Brain microvascular endothelial cell (primary cell): ENCODE measurements at places on chromosomes 11 and 22.

DNA sequence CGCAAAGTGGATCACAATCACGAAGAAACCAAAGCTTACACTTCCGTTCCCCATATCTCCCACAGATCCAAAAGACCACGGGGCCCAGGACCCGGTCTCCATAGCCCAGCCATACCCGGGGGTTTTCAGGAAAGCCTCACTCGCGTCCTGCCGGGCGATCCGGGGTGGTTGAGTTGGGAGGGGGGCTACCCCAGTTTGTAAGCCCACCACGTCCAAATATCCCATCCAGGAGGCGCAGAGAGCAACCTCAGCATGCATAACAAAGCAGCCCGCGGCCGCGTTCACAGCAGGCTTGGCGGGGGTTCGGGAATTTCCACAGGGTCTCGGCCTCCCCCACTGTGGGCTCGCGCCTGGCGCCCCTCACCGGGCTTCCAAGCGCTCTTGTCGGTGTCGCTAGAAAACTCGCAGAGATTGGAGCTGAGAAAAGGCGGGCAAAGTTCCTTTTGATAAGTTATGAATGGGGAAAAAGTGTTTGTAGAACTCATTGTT is 9.5 kb downstream of the SDF2L1 start:
- no peak for DNase-seq

DNA sequence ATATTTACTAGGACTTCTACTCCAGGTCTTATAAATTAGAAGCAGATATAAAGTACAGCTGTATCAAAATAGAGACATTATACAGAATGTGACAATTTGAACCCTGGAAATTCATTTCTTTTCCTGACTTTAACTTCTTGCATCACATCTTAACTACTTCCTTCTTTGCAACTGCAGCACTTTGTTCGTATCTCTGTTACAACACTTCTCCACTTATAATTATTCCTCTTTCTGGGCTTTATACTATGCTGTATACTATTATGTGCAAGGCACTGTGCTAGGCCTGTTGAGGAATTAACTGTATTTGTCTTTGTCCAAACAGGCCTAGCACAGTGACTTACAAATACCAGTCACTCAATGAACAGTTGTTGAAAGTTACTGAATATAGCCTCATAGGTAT is 1.8 kb upstream of the SLC36A4 start:
- no peak for DNase-seq

DNA sequence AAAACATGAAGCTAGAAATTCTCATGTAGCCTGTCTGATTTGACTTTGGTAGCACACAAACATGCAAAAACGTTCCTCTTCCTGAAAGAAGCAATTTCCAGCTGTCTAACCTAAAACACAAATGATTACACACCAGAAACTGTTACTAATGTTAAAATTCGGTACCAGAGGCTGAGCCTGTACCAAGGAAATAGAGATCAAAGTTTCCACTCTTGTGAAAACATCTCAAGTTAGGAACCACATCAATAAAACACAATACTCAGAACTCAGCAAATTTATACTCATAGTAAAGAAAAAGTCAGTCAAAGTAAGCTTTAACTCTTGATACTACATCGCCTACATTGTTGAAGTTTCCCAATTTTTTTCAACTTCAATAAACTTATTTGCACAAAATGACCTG is 107.8 kb downstream of the FCHSD2 start:
- DNase-seq: no peak

GRCh38 chr11:20278727-20279126 is 84.8 kb upstream of the HTATIP2 start:
- DNase-seq: no peak

DNA sequence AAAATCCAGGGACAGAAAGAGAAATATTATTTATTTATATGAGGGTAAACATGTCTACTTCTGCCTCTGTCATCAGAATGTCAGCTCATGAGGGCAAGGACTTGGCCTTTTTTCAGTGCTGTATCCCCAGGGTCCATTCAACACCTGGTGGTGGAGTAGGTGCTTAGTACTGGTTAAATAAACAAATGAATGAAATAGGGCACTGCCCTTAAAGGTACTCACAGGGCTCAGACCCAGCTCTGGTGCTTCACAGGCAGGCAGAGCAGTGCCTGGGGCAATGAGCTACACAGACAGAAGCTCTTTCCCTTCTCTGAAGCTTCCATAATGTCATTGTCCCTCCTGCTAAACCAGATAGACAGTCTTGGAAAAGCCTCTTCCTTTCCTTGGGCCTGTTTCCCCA is 30.9 kb downstream of the P4HA3 start:
- no peak for DNase-seq

- no peak for DNase-seq
These were observed 28.7 kb upstream of the NAV2 start for GRCh38 chr11:19683862-19684491.

- no peak for DNase-seq
These were observed 77.8 kb upstream of the SHISAL1 start for GRCh38 chr22:44390613-44390970.

DNA sequence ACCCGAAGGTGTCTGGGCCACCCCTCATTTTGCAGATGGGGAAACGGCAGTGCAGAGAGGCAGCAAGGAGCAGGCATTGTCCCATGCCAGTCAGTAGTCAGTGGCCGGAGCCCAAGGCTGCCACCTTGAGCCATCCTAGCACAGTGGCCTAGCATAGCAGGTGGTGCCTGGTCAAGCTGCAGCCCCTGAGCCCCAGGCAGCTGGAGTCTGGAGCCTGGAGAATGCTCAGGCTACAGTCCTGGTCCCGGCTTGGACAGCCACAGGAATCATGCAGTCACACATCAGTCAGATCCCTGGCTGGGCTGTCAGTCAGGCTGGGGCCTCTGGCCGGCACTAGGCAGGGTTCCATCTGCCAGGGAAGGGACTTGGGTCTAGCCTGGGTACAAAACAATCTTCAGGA is 18.6 kb downstream of the KCNC1 start:
- DNase-seq: no peak

DNA sequence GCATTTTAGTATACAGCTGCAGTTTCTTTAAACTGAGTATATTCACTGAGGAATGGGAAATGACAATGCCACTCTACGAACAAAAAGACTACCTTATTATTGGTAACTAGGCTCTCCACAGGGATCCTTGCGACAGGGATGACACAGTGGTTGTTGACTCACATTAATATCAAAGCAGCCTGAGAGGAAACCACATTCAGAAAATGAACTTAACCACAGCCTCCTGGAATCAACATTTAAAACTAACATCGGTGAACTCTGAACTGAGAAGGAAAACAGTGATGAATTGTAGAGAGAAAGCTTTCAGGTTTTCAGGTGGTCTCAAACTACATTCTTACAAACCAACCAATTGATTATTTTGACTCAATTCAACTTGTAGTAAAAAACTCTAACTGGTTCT is 90.3 kb upstream of the MTMR2 start:
- peak; percentile 81 for DNase-seq

DNA sequence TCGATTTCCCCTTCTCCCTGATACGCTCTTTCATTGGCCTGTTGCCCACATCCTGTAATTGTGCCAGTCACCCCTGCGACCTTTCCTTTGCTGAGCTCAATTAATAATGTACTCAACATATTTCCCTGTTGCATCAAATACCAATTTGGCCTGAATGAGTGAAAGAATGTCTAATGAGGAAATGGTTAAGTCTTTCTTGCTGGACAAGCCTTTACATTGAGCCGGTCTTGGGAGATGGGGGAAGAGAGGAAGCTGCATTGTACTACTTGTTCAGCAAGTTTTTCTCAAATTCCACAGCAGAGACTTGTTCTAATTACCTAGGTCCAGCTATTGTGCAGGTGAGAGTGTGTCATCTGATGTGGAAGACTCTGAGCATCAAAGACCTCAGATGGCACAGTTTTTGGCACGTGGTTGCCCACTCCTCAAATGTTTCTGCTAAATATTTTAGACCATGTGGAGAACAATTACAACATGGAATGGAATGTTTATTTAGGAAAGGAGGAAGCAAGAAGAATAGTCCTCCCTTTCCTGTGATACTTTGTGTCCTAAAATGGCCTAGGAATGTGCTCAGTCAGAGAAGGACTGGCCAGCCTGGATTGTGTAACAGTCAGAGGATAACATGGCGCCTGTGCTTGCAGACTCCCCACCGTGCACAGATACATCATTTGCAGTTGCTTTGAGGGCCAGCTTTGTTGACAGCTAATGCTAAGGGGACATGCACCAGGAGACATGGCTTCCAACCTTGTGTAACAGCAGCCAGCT is 129.5 kb upstream of the E2F8 start:
- DNase-seq: peak; percentile 38

- DNase-seq: peak; percentile 59
These were observed 243.8 kb downstream of the TMEM135 start for GRCh38 chr11:87281496-87281895.

DNA sequence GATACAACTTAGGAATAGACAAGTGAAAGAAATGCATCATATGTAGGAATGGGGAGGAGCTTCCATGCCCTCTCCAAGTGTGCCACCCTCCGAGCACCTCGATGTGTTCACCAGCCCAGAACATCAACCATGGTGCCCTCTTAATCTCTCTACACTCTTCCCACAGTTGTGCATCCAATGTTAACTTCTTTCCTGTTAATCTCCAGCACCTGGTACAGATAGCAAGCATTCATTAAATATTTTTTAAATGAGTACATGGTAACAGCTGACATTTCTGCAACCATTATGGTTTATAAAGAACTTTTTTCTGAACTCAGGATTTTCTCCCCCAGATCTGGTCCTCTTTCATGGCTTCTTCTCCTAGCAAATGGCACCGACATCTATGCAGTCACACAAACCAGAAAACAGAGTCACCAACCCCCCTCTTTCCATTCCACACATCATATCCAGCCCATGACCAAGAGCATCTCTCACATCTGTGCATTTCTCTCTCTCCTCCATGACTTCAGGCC is 118.1 kb upstream of the CLPB start:
- DNase-seq: no peak

DNA sequence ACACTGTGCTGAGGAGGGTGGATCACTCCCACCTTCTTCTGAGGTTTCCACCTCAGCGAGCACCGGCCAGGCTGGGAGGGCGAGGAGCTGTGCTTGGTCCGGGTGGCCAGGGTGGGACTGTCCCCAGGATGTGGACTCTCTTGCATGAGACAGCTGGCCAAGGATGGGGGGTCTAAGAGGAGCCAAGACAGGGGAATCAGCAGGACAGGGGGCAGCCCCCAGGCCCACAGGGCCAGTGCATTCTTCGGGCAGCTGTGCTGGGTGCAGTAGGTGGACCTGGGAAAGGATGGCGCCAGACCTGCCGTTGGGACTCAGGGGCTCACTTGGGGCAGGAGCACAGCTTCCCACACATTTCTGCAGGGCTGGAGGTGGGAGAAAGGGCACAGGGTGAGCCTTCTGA is 9.5 kb downstream of the APOBEC3A start:
- no peak for DNase-seq

- DNase-seq: no peak
These were observed 13.9 kb downstream of the TEF start for GRCh38 chr22:41395531-41396240.

DNA sequence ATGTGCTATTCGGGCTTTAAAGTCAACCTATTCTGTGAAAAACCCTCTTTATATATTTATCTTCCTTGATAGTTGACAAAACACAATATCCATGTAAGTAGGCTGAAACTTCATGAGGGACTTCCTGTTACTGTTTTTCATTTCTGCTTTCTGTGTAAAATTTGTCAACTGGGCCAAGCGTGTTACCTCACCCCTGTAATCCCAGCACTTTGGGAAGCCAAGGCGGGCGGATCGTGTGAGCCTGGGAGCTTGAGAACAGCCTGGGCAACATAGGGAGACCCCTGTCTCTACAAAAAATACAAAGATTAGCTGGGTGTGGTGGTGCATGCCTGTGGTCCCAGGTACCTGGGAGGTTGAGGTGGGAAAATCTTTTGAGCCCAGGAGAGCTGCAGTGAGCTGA is 66.5 kb upstream of the SLC25A18 start:
- DNase-seq: no peak

DNA sequence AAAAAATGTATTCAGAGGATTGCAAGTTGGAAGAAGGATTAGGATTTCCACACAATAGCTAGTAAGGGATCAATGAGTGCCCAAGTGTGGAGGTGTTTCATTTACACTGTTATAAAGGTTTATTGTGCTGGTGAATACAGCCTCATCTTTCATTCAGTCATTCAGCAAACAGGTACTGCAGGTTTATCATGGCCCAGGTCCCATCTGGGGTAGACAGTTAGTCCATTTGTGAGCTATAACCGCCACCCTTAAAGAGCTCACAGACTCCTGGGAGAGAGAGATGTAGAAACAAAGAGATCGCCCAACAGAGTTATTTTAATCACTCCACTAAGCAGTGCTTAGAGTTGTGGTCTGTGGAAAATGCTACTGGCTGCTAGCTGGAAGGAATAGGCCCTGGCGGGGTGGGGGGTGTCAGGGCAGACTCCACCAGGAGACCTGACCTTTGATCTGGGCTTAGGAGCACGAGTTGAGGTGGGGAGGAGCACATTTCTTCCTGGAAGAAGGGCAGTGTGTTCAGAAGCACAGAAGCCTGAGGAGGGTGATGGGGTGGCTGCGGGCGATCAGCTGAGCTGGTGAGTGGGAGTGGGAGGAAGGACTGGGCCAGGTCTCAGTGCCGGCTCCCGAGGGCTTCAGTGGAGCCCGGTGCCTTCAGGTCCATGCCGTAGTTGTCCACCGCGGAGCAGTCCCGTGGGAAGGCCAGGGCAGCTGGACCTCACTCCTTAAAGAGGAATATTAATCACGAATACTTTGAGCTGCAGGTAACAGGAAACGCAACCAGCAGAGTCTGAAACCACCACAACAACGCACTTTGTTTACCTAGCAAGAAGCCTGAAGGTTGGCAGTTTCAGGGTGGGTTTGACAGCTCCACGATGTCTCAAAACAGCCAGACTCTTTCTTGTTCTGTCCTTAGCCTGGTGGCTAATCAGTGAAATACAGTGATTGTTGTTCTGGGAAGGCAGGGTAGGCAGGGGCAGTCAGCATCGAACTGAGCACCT is 11.2 kb downstream of the TOM1 start:
- no peak for DNase-seq
